ENCODE measurements at places on chromosomes 4 and X.

DNA sequence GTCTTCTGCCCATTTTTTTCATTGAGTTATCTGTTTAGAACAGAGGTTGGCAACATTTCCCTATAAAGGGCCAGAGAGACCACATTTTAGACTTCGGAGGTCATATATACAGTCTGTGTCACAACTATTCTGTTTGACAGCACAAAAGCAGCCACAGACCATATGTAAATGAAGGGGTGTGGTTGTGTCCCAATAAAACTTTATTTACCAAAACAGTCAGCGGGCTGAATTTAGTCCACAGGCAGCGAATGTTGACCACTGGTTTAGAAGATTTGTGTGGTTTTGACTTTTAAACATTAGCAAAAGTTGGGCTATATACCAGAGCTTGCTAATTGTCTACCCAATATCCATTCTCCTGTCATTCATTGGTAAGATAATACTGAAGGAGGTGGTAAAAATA lies 150.8 kb downstream of the AMELX start:
- DNase-seq, result no peak

GRCh38 chr4:147029296-147029695 lies 83.6 kb upstream of the TTC29 start:
- no peak for DNase-seq

GRCh38 chr4:87589531-87589930 lies 18.8 kb upstream of the DSPP start:
- DNase-seq, result no peak

- no peak for DNase-seq
These were observed 362.0 kb downstream of the CBLL2 start for GRCh38 chrX:22634751-22635150.

DNA sequence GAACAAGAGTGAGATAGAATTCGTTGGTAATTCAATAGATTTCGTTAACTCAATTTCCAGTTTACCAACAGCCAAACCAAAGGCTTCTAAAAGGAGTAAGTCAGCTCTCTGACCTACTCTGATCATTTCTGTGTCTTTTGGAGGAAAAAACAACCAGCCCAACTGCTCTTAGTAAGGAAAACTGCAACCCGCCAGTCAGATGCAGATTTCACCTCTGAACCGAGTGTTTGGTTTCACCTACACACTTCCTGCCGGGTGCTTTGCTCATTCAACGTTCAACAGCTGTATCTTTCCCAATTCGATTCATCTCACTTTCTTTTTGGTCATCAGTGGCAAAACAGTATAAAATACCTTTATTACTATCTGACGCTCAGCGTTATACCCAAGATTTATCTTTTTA lies 24.5 kb downstream of the TMSB4X start:
- DNase-seq, result no peak

GRCh38 chrX:70117738-70118137 lies 15.5 kb upstream of the IGBP1 start:
- DNase-seq, result no peak

GRCh38 chr4:23911675-23912455 lies 22.0 kb upstream of the PPARGC1A start:
- DNase-seq, result no peak

DNA sequence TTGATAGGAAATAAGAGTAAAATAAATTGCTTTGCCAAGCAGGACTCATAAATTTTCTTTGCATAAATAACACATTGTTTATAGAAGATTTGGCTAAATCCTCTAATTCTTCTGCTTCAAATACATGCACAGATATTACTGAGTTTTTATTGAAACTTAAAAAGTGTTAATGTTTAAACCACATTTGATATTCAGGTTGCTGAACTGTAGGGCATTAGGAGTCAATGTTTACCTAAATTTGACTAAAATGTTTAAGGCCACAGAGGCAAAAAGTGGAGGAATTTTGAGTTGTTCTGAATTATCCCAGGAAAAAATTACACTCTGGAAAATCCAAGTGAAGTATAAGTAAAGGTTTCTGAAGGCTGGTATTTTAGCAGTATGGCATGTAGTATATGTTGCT lies 78.7 kb downstream of the FIP1L1 start:
- no peak for DNase-seq

DNA sequence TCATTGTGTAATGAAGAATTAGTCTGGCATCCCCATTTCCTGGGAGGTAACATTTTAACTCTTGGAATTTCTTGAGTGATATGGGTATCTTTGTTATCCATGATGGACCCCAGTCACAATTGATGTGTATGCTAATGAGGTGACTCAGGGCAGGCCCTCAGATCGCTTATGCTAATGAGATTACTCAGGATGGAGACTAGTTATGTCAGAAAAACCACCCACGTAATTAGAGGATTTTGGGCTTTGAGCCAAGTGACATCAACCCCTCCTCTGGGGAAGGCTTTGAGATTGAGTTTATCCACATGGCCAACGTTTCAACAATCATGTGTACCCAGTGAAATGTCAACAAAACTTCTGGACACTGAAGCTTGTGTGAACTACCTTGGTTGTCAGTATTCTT lies 772.7 kb downstream of the STPG2 start:
- no peak for DNase-seq

DNA sequence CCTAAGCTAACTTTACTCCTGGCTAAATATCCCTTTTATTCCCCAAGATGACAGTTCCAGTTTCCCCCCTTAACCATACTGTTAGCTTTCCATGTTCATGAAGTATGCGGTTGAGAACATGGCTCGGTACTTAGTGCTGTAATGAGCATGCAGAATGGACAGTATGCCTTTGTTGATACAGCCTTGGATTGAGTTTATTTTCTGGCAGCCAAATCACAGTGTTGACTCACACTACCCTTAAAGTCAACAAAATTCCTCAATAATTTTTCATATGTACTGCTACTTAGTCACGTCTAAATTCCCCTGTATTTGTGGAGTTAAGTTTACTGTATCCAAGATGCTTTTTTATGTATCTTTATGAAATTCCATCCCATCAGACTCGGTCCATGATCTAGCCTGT lies 1.4 kb upstream of the VEGFC start:
- no peak for DNase-seq

- no peak for DNase-seq
These were observed 14.7 kb downstream of the BCORL1 start for GRCh38 chrX:129997086-129997485.

DNA sequence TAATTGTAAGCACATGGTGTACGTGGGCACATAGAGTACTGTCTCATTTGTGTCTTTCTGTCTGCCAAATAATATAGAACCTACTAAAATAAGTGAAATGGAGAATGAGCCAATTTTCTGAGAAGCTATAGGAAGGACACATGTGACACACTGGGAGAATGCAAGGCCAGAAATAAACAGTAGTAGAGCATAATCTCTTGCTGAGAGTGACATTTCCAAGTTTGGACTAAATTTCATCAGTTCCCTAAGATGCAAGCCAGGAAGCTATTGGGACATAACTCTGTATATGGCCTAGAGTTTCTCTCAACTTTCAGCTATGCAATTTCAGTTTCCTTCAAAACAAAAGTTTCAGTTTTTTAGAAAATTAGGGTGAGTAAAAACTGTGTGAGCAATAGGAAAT lies 638.7 kb downstream of the PCDH18 start:
- DNase-seq, result no peak

- no peak for DNase-seq
These were observed 477 bp downstream of the SLC35A2 start for GRCh38 chrX:48910926-48911411.

- DNase-seq, result no peak
These were observed 5.5 kb downstream of the HPGD start for GRCh38 chr4:174516794-174517193.

DNA sequence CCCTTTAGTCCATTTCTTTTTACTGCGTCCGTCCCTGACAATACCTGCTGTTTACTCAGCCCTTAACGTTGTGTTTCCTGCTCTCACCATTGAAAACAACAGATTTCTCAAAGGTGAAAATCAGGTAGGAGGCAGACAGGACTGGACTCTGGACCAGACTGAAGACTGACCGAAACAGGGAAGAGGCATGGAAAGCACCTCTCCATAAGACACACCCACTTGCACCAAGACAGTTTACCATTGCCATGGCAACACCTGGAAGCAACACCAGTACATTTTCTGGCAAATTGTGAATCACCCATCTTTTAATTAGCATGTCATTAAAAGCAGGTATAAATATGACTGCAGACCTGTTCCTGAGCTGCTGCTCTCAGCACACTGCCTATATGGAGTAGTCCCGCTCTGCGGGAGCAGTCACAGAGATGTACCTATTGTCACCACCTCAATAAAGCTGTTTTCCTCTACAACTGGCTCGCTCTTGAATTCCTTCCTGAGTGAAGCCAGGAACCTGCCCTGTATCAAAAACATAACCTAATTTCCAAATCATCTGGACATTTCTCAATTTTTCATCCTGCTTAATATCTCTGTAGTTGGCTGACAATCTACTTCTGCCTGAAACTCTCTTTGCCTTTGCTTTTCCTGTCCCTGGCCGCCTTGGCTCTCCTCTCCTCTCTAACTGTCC lies 117.0 kb downstream of the RNF150 start:
- DNase-seq, result no peak

DNA sequence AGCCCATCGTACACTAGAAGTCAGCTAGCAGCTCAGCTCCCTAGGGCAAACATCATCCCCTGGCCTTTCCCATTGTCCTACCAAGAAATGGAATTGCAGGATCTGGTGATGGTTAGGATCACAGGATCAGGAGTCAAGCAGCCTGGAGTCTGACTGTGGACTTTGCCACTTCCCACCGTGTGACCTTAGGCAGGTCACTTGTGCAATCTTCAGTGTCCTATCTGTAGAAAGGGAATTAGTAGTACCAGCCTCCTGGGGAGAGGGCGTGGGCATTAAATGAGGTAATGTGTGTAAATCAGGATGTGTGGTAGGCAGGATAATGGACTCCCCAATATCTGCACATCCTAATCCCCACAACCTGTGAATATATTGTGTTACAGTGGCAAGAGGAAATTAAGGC lies 38.6 kb upstream of the APLN start:
- DNase-seq, result no peak

- no peak for DNase-seq
These were observed 56.1 kb downstream of the LUZP4 start for GRCh38 chrX:115345615-115346014.

DNA sequence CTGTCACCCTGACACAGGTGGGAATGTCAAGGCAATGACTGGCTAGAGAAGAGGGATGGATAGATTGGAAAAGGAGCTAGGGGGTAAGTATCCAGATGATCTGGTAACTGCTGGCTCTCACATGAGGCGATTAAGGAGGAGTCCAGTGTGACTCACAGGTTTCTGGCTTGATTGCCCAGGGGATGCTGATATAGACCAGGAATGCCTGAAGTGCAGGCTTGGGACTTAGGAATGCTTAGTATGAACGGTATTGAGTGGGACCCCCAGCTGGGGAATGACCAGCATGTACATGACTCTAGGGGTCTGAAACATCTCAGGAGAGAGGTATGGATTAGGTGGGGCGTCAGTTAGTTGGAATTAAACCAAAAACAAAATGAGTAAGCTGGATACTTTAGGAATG lies 65.8 kb upstream of the PRPS1 start:
- DNase-seq, result no peak

GRCh38 chr4:61427099-61427817 lies 227.1 kb downstream of the ADGRL3 start:
- no peak for DNase-seq

DNA sequence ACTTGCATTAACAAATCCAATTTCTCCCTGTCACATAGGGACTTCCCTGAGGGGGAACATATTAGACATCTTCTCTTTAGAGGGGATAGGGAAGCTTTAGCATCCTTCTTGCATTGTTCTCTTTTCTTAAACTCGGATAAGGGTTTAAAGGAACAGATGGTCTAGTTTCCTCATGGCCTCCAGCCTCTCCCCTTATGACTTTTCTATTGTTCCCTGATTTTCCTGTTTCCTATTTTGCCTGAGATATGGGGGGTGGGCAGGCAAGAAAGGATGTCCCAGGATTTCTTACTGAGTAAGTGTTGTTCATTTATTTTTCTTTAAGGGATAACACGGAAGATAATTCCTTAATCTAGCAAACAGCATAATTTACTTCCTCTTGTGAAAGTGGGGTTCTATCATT lies 107.7 kb upstream of the MAGEE2 start:
- DNase-seq, result no peak

DNA sequence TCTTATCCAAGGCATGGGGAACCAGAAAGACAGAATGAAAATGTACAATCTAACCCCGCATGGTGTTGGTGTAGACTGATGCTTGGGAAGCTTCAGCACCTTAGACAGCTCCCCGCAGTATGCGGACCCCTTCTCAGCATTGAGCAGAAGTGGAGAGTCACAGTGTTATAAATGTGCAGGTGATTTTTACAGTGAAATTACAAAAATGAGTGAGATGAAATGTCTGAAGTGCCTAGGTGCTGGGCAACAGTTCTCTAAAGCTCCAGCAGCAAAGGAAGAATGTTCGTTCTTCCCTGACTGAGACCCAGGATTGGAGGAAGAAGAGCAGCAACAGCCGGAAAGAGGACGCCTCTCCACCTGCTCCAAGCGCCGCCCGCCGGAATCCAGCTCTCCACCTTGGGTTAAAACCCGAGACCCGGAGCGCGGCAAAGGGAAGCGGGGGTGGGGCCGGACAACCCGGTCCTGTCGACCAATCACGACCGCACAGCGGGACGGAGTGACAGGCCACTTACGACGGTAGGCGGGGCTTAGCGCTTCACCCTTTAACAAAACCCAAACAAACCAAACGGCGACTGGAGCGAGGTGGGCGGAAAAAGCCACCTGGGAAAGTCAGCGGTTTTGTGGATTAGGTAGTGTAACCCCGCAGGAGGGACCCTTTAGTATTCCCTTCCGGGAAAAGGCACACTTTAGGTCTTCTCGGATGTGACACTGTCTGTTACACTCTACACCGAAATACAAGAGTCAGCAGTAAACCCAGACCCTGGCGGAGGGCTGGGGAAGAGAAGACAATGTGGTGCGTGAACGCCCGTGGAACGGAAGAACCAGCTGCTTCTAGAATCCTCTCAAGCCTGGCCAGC lies at the start of gene GLRA3:
Gene GLRA3 (minus strand): TSS at position 403 of the 857 bp plus-strand sequence. CDS start 436 bp downstream, outside the sequence.
- DNase-seq, result no peak

- DNase-seq, result no peak
These were observed at the start of gene IL13RA1 for GRCh38 chrX:118726887-118727685. IL13RA1 (plus strand) TSS chrX:118727606; CDS start chrX:118727639, 33 bp downstream.

DNA sequence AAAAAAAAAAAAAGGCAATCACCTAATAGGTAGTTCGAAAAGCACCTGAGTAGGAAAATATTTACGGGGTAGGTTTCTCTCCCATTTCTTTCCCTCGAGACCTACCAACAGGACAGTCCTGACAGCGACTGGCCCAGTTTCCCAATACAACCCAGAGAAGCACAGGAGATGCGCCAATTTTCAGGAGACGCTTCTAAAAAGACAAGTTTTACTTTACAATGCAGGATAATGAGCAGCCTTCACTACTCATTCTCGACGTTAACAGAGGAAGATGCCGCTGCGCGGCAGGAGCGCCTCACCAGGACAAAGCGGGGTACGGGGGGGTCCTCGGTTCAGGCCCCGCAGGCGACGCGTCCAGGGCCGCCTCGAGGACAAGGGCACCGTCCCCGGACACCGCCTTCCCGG lies 708 bp downstream of the BCLAF3 start:
- no peak for DNase-seq
